ENCODE measurements at places on chromosomes 12 and 14.

GRCh38 chr12:108691998-108692808 lies 39.1 kb downstream of the CORO1C start:
- DNase-seq, result no peak

GRCh38 chr12:16352481-16352880 lies 5.0 kb downstream of the MGST1 start:
- no peak for DNase-seq

DNA sequence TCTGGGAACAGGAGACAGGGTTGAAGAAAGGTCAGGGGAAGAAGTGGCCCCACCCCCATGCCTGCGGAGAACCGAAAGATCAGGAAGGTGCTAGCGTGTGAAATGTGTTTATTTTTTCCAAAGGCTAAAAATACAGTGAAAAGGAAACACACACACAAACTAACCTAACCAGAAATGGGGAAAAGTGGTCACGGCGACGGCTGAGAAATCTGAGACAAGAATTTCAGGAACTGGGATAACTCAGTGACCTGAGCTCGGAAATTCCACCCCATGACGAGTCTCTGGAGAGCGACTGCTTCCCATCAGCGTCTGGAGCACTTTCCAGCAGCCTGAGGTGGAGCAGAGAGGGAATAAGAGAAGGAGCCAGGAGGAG lies 16.6 kb upstream of the RND1 start:
- DNase-seq, result no peak

DNA sequence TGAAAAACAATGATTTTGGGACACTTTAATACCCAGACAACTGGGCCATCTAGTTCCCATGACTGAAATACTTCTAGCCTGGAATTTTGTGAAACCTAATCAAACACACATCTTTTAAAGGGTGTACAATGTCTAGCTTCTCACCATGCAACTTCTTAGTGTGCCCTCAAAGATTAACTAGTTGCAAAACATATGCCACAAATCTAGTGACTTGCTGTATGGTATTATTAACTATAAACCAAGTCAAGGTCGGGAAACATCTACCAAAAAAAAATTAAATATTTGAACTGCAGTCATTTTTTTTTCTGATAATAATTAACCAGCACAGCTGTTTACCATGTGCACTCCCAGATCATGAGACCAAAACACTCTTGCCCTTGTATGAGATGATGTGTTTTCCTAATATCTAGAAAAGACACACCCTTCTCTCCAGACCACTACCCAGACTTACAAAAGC lies 171.8 kb upstream of the FOXN3 start:
- DNase-seq, result no peak

DNA sequence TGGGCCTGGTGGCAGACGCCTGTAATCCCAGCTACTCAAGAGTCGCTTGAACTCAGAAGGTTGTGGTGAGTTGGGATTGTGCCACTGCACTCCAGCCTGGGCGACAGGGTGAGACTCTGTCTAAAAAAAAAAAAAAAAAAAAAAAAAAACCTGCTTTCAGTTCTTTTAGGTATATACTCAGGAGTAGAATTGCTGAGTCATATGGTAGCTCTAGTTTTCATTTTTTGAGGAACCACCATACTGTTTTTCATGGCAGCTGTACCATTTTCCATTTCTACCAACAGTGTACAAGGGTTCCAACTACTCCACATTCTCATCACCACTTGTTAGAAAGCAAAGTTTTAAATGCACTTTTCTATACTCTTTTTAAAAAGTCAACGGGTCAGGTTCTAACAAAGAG lies 119.8 kb downstream of the DPF3 start:
- DNase-seq, result no peak

DNA sequence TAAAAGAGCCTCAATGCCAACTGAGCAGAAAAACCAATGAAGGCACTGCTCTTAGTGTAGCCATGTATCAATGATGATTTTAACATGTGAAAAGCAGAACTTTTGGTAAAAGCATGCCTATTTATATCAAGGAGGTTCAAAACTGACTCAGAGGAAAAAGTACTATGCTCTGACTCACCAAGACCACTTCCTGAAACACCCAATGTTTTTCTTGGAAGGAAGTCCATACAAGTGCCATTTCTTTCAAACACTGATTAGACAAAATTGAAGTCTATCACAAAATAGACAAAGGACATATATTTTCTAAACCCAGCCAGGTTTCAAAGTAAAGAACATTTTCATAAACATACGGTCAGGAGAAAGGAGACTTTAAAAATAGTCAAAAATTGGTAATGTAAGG lies 88.6 kb downstream of the EPS8 start:
- peak; percentile 93 for DNase-seq

DNA sequence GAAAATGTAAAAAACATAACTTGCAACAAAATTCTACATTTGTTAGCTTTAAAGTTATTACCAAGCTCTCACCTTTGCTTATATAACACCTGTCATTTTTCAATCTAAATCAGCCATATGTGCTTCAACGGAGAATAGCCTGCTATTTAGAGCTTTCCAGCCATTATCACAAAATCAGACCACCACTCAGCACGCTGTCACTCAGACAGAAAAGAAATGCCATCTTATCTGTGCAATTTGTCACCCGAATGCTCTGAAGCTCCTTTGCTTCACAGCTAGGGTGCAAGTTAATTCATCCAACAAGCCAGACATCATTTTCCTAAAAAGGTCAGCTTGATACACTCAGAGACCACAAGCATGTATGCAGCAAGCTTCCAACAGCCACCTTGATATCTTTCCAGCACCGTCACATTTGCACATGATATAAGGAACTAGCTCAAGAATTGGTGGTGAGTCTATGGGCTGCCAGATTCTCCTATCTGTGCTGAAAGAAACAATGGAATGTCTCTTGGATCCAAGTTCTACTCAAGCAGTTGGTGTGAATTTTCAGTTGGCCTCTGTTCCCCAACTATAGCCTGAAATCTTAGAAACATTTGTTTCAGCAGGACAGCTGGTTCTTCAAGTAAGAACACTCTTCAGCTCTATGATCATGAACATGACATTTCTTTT lies 20.0 kb upstream of the IFNG-AS1 start:
- DNase-seq, result no peak

- DNase-seq, result no peak
These were observed 105.8 kb downstream of the MNAT1 start for GRCh38 chr14:60840313-60840712.

DNA sequence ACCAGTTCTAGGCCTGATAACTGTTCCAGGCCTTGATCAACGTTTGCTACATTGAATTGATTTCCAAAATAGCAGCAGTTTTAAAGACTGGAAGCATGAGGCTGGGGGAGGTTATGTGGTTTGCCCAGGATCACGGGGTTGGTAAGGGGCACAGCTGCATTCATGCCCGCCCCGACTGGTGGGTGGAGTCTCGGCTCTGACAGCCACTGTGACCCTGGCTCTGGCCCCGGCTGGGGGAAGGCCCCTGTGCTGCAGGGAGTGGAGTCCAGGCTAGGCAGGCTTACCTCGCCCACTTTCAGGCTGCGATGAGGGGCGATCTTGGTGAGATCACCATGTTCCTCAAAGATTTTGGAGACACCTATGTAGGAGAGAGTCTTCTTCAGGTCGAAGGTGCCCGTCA lies 13.3 kb upstream of the SERPINA9 start:
- DNase-seq, result no peak

DNA sequence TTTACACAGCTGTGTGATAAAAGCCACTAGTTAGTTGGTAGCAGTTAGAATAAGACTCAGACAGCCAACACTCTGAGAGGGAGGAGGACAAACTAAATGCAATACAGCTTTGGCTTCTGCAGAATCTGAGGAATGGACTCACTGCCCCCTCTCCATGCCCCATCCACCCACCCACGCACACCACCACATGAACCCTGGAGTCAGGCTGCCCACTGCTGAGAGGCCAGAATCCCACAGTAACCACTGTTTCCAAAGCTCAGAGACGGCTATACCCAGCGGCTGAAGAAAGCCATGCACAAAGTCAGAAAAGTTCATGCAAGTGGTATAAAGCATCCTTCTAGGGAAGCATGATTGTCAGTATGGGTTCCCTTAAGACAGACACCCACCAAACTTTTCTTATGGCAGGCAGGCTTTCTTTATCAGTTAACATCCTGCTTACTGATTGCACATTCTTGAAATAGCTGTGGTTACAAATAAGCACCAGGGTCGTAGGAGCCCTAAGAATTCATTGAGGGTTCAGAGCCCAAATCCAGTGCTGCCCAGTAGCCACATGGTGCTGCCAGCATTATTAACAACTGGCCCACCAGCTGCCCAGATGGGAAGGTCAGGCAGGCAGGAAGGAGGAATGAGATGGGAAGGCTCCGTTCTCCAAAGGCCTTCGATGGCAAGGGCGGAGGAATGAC lies 61.5 kb downstream of the NT5DC3 start:
- DNase-seq, result no peak

GRCh38 chr12:63276537-63277365 lies 125.8 kb upstream of the AVPR1A start:
- peak; percentile 37 for DNase-seq

DNA sequence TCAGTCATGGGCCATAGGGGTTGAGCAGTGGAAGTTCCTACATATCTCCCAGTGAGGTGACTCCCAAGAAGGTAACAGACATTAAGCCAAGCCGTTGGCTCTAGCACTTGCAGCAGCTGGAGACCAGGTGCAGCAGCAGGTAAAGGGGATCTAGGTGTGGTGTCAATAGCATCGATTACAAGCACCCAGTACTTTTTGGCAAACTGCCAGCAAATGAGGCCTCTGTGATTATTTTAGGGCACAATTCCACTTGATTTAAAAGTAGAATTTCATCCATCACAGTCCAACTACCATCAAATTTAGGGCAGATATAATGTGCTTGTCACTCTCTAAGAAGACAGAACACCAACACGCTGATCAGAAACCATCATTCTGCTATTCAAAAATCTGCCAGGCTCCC lies 224.1 kb upstream of the EGLN3 start:
- no peak for DNase-seq

DNA sequence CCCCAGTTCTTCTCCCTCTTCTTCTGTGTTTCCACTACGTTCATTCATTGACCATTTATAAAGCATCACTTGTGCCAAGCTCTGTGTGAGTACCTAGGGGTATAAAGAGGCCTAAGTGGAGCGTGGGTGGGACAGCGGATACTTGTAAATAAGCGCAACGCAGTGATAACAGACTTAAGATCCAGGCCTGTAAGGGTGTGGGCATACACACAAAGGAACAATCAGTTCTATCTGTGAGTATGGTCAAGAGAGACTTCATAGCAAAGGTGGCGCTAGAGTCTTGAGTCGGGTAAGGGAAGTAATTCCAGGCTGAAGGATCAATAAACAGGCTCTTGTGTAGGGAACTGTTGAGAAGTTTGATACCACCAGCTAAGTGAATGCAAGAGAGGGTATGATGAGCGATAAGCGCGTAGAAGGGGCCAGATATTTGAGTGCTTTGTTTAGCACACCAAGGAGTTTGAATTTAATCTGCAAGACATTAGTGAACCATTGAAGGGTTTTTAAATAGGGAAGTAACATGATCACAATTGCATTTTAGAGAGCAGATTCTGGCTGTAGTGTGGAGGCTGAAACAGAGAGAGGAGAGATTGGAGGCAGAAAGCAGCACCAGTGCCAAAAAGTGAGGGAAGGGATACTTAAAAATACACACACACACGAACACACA lies 1.0 kb upstream of the GXYLT1 start:
- DNase-seq, result no peak

DNA sequence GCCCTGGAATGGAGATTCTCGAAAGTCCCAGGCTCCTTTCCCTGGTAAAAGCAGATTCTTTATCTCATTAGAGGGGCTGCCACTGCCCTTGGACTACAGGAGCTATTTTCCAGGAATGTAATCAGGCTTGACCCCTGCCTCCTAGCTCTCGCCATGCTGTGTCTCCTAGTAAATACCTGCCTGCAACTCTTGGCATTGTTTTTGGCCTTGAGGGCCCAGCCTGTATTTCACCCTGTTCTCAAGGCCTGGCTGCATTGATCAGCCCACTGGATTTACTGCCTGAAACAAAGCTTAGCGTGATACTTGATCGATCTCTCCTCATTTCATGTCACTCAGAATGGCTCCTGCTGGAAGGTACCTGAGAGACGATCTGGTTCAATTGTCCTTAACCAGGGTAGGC lies 273.7 kb downstream of the CACNA1C start:
- DNase-seq, result no peak

DNA sequence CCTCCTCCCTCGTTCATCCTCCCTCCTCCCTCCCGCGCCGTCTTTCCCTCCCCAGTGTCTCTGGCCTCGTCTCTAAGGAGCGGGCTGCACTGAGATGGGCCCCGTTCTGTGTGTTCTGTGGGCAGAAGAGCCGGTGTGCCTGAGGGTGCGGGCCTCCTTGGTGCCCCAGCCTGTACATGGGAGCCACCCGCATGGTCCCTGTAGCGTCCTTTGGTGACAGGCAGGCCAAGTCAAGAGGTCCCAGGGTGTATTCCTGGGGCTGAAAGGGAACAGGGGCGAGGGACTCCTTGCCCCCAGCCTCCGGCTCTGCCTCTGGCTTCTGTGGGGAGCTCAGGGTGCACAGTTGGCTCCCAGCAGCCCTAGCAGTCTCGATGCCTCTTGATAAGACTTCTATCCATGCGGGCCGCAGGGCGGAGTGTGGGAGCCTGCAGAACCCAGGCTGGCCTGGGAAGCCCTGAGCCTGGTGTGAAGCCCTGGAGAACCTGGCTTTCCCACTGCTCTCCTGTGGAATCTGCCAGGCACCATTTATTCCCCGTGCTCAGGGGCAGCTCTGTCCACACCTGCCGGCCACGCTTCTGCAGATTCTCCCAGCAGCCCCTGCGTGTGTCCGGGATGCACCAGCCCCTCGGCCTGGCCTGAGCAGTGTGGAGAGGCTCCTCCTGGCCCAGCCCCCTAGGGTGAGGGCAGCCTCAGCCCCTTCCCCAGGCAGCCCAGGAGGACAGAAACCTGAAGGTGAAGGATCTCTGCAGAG lies 181.3 kb downstream of the KIF26A start:
- no peak for DNase-seq

DNA sequence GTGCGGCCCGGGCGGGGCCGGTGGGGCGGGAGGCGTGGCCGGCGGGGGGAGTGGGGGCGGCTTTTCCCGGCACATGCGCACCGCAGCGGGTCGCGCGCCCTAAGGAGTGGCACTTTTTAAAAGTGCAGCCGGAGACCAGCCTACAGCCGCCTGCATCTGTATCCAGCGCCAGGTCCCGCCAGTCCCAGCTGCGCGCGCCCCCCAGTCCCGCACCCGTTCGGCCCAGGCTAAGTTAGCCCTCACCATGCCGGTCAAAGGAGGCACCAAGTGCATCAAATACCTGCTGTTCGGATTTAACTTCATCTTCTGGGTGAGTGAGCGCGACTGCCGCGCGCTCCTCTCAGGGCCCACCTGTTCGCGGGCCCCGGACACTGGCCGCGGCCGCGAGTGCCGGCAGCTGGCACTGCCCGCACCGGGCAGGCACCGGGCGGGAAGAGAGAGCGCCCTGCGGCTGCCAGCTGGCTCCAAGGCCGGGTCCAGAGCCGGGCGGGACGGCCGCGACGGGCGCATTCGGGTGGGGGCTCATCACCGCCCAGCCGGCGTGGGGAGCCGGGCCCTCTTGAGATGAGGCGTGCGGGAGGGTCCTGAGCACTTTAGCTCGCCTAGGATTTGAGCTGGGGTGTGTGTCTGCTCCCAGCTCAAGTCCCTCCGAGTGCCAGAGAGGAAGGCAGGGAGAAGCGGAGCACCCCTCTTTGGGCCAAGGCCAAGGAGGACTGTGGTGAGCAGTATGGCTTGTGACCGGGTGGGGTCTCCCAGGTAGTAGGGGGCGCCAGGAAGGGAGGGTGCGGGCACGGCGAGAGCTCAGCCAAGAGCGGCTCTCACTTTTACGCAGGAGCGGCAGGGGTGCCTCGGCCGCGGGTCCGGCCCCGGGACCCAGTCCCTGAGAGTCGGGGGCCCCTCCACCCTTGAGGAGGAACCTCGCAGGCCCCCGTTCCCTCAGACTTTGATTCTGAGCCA lies at the start of gene CD9:
CD9 (plus strand) TSS at position 145 of the 957 bp plus-strand sequence; CDS start at position 245, 100 bp downstream.
- DNase-seq, result no peak
